ENCODE measurements at places on chromosomes 1 and 21. TPM values are rescaled to one million over a fixed set of nuclear protein-coding genes. Genes with fewer than 3 reads are reported as not detected.

Gene ZSWIM5
- 1.9 TPM for total RNA-seq

Gene GPA33
- 3.0 TPM for total RNA-seq

Gene CBR3
- 14.9 TPM for total RNA-seq

DNA sequence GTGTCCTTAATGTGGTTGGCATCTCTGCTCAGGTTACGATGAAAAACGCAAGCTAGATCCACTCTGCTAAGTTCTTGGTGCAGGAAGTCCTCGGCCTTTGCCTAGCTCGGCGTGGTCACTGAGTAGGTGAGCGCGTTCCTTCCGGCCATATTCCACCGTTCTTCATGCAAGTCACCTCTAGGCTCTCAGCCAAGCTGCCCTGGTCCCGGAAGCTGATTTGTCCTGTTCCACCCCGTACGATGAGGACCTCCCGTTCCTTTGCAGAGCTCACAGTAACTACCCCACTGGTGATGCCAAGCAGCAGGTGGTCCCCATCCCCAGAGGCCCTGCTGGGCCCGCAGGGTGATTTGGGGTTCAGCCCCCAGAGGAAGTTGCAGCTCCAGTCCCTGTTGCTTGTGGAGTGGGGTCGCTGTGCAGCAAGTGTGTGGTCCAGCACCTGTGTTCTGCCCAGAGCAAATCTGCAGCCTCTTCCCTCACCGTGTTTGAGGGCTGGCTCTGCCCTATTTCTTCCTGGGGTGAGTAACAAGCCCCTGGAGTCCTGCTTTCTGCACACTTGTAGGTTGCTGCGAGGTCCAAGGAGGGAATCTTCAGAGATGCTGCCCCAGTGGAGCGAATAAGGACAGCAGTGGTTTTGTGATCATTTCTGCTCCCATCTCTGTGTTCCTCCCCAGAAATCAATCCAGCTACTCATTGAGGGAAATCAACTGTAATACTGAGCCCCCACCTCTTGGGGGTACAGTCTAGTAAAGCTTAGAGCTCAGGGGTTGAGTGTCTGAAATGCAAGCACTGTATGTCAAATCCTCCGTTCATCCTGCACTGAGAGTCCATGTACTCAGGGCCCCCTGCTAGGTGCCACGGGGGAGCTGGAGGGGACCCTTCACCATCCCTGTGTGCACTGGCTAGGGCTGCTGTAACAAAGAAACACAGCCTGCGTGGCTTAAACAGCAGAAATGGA is 2.3 kb downstream of the UMODL1 start:
- DNase-seq: no peak
- H3K27me3 ChIP-seq: no peaks in the 10 kb centered on the region
- no peaks in the 10 kb centered on the region for H3K36me3 ChIP-seq
- no peaks in the 10 kb centered on the region for H3K4me1 ChIP-seq
- H3K4me3 ChIP-seq: no peak overlapping the region

- no peak overlapping the region for H3K4me3 ChIP-seq
- H3K4me1 ChIP-seq: no peaks in the 10 kb centered on the region
- no peak overlapping the region for H3K27ac ChIP-seq
- H3K36me3 ChIP-seq: no peaks in the 10 kb centered on the region
These were observed 630.3 kb downstream of the AMY1C start for GRCh38 chr1:104380003-104380402.

- H3K4me3 ChIP-seq: no peak overlapping the region
- no peaks in the 10 kb centered on the region for H3K4me1 ChIP-seq
- no peak for DNase-seq
- no peak overlapping the region for H3K27ac ChIP-seq
- H3K36me3 ChIP-seq: peaks cover 5% of the 10 kb centered on the region
These were observed 18.8 kb downstream of the GPR52 start for GRCh38 chr1:174466607-174467006.

DNA sequence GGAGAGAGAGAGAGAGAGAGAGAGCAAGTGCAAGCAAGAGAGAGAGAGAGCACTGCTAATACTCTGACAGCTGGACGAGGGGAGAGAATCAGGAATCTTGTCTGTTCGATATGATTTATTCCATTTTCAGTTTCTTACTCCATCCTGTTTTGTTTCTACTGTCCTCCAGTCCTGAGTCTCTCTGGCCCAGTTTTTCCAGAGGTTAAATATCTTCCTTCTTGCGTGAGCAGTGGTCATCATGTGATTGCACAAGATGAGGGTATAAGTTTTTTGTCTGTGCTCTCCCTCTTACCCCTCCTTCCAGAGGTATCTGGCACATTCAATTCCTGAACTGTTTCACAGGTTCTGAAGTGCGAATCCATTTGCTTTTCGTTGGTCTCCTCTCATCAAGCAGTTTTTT is 16.8 kb downstream of the UBE2U start:
- no peak overlapping the region for H3K4me3 ChIP-seq
- H3K27ac ChIP-seq: no peak overlapping the region
- peaks cover 27% of the 10 kb centered on the region for H3K27me3 ChIP-seq

GRCh38 chr1:96498744-96499340 is 222.7 kb upstream of the PTBP2 start:
- no peaks in the 10 kb centered on the region for H3K27me3 ChIP-seq
- H3K27ac ChIP-seq: no peak overlapping the region
- no peaks in the 10 kb centered on the region for H3K4me1 ChIP-seq
- no peak overlapping the region for H3K4me3 ChIP-seq

DNA sequence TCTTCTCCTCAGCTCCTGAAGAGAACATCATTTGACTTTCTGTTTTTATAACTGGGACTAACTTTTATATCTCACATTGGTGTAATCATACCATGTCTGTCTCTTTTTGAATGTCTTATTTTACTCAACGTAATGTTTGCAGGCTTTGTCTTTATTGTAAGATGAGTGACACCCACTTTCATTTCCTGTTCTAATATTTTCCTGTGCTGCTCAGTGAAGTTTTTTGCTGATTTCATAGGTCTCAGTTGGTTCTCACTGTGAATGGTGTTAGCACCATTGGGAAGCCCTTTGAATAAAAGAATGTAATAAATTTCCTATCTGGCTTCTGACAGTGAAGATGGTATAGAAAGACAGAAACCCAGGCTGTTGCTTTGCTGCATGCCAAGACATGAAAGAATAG is 84.0 kb downstream of the RAVER2 start:
- peak overlapping the region; percentile 58 for H3K27ac ChIP-seq
- peaks cover 31% of the 10 kb centered on the region for H3K4me1 ChIP-seq
- H3K27me3 ChIP-seq: no peaks in the 10 kb centered on the region
- peaks cover 4% of the 10 kb centered on the region for H3K36me3 ChIP-seq
- no peak for DNase-seq
